ENCODE measurements at places on chromosomes 16 and 17.

- DNase-seq: no peak
Measured at GRCh38 chr16:85390511-85391174, 222.5 kb upstream of the GSE1 start.

GRCh38 chr17:21132428-21132827, 5.7 kb downstream of the DHRS7B start:
- DNase-seq: no peak

- DNase-seq: no peak
Measured at GRCh38 chr17:43365356-43365755, 33.4 kb upstream of the ARL4D start.

DNA sequence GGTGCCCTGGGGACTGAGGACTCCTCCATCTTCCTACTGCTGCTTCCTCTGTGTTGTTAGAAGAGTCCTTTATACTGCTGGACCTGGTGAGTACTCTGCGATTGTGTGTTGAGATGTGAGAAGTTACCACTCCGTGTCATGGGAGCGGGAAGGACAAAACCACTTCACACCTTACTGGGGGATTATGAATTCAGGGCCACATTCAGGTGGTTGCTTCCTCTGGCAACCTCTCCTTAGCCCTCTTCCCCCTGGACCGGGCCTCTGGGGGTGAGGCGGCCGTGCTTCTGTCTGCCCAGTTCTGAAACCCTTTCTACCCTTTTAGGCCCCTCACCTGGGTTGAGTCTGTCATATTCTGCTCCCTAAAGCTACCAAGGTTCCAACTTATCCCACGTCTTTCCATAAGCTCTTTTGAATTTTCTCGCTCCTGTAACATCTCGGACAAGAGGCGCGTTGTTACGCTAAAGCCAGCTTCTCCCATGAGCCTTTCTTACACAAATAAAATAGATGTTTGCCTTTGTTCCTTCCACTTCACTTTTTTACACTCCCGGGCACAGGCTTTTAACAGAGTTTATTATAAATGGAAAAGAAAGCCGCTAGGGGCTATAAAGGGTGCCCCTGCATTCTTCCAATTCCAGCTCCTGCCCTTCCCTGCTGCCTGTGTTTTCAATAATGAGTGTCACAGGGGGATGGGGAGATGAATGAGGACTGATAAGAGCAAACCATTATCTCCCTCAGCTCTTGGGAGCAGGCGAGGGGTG, 20.7 kb upstream of the CDH13 start:
- DNase-seq: no peak
